ENCODE measurements at places on chromosomes 5 and 9. TPM values are rescaled to one million over a fixed set of nuclear protein-coding genes. Genes with fewer than 3 reads are reported as not detected.

DNA sequence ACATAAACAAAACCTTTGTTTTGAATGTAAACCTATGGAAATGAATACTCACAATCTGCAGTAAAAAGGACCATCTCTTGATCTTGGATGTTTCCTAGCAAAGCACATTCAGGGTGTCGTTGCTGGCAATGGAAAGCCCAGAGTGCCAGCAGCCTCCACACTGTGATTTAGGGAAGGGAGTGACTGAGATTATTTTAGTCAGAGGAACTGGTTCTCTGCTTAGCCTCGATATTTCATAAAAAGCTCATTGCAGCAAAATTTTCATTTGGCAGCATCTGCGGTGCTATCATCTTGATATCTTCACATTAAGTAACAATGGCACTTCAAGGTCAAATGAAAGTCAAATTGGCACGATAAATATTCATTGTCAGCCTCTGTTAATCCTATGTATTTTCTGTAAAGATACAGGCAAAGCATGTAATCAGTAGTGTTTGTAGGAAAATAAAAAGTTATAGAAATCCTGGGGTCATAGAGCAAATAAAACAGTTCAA is 116.0 kb downstream of the MACIR start:
- no peak for DNase-seq

DNA sequence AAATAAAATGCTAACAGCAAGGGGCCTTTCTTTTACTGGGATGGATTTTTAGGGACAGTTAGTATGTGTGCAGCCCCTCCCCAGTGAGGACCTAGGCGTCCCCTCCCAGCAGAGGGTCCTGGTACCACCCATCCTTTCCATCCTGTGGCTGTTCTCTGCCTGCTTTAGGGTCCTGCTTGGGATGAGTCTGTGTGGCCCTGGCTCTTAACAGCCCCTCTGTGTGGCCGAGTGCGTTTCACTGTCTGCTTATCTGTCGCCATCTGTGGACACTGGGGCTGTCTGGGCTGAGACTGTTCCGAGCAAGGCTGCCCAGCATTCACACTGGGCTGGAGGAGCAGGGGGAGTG is 17.0 kb downstream of the WNK2 start:
- DNase-seq = no peak

DNA sequence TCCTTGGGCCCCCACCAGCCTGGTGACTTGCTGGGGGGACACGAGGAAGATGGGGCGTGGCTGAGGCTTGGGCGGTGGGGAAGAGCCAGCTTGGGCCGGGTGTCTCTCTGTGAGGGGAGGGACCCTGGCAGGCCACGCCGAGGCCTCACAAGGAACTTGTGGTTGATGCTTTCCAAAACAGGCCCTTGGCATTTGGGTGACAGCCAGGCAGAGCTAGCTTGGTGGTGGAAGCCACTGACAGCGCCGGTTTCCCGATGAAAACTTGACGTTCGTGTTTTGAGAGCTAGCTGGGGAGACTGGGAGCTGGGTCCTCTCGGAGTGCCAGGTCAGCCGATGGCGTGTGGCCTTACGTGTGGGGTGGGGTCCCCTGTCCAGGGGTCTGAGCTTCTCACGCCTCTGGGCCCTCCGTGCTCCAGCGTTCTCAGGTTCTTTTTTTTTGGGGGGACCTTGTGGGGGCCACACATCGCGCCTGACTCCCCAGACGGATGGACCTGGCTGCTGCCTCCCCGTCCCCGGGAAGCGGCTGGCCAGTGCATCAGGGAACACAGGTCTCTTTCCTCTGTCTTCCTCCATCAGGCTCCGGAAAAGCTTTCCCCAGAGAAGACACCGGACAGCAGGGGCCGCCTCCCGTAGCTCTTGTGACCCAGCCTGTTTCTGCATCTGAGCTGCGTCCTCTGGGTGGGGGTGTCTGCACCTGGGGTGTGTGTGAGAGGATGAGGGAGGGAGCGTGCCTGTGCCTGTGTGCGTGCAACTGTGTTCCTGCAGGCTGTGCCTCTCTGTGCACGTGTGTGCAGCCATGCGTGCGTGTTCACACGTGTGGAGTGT is 129.3 kb upstream of the LPCAT1 start:
- peak; percentile 44 for DNase-seq

The WNT8A gene
- not detected for total RNA-seq

The OR1Q1 gene
- total RNA-seq = not detected

The TXN gene
- total RNA-seq = 111 TPM

The SLC36A2 gene
- total RNA-seq = not detected
